Transverse colon (tissue), 4 donors: ENCODE measurements at places on chromosomes 5 and 9.

DNA sequence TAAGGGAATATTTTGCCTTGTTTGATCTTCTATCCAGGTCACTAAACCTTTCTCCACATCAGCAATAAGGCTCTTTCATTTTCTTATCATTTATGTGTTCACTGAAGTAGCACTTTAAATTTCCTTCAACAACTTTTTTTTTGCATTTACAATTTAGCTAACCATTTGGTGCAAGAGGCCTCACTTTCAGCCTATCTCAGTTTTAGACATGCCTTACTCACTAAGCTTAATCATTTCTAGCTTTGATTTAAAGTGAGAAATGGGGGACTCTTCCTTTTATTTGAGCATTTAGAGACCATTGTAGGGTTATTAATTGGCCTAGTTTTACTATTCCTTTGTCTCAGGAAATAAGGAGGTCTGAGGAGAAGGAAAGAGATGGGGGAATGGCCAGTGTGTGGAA lies 250.5 kb downstream of the AUH start:
- no peak for DNase-seq

DNA sequence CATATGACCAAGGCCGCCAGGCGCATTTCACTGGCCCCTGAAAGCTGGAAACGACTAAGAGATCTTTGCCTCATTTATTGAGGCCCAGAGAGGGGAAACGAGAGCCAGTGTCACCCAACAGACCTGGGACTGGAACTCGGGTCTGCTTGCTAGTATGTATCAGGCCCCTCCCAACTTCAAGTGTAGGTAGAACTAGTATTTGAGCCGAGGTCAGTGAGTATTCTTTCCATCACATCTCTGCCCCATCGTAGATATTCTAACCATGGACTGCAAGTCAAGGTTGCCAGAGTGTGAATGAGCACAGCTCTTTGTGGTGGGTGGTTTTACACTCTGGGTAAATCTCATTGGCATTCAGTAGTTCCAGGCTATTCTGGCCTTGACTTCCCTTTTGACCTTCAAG lies 42.2 kb downstream of the GPR107 start:
- DNase-seq: no peak

DNA sequence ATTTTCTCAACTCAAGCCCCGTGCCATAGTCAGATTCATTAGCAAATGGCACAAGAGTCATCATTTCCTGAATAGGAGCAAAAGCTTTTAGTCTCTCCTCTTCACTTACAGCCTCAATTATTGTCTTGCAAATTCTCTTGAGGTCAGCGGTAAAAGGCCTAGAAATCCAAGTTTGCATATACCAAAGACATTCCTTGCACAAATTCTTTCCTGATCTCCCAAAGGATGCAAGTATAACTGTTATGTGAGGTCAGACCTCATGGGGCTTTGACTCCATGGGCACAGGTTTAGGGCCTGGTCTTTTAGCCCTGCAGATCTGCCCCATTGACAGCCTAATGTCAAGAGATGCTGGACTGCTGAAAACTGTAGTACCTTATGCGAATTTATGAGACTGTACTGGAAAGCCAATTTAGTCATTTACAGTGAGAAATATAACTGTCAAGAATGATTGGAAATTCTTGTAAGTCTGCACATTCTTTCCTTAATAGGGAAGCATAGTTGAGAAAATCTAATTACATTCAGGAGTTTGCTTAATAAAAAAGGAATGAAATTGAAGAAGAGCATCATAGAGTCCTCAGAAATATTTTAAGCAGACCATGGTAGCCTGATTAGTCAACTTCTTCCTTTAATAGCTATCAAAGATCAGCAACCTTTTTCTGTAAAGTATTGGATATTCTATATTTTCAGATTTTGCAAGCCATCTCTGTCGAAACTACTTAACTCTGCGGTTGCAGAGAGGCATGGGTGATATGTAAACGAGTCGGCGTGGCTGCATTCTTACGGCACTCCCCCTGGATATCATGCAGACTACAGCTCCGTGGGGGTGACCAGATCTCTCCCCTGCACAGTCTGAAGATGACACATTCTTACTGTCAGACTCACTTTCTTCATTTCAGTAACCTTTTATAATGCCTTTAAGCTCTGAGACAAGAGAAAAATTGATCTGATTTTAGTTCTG lies 45.2 kb downstream of the GCNT4 start:
- DNase-seq: no peak

GRCh38 chr5:101068298-101068697 lies 165.2 kb upstream of the ST8SIA4 start:
- no peak for DNase-seq

DNA sequence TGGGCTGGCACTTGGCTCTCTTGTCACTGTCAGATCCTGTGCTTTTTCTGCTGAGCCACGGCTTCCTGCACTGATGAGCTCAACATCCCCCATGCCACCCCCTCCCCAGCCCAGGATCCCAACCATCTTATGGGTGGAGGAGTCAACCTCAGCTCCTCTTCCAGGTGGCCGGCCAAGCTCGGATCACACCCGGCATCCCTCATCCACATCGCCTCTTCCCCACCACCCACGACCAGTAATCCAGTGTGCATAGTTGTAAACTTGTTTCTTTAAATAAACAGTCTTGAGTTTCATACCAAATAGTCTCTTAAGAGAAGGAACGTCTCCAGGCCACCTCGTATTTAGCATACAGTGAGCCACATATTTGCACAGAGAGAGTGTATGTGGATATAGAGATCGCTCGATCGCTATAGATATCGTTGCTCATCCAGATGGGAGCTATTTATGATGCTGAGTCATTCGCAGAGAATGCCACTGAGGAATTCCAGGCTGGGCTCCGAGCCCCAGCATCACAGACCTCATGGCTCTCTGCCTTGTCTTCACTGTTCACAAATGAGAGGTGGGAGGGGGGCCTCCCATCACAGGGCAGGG lies 61.8 kb upstream of the CPLX2 start:
- DNase-seq: no peak

GRCh38 chr9:86697213-86697612 lies 250.1 kb downstream of the GAS1 start:
- no peak for DNase-seq
